ENCODE measurements at places on chromosomes 1 and 21.

DNA sequence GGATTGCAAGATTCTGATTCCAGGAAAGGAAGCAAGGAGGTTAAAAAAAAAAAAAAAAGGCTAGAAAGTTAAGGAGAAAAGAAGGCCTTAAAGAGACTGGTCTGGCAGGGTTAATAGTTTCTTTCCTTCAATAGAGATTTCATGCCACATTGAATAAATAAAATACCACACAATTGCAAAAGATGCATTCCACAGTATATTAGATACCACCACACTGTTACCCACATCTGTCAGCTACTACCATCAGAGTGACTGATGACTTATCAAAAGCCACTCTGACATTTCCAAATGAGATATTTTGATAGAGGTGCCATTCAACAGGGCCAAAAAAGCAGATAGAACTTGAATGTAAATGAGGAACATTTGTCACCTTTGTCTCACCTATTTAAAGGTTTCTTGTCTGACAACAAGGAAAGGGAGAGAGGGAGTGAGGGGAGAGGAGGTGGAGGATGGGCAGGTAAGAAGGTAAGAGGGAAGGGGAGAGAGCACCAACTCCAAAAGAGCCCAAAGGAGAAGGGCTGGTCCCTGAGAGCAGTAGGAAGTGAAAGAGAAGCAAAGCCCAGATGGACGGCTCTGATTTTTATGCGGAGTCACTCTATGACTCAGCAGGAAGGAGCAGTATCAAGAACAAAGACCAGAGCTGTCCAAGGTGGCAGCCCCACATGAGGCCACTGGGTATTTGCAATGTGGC lies 38.3 kb downstream of the LRRN2 start:
- no peak for DNase-seq

DNA sequence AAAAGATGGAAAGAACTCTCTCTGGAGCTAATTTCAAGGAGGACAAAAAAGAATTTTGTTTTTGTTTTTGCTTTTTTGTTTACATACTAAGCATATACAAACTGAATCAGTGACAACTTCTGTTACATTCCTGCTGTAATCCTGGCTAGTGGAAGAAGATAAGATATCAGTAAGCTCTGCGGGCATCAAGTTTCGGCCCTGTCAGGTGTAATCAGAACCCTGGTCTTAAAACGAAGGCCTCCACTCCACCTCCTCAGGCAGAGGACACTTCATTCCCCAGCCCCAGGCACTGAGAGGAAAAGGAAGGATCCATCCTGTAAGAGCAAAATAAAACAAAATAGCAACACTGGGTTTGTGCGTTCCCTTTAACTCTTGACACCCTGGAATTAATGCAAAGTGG lies 88.9 kb upstream of the ARHGAP29 start:
- DNase-seq: no peak

- no peak for DNase-seq
Observed at GRCh38 chr1:235943581-235944114, 76.9 kb upstream of the LYST start.

GRCh38 chr1:8378178-8378577 lies 60.3 kb downstream of the SLC45A1 start:
- no peak for DNase-seq

Measured in stimulated activated CD4-positive, alpha-beta T cell treated with anti-CD3 and anti-CD28 coated beads, Interleukin-2, amount 100 ng/mL, for 24 hours (primary cell).